Stimulated activated CD4-positive, alpha-beta T cell treated with anti-CD3 and anti-CD28 coated beads, TNF-alpha, amount 100 ng/mL, for 24 hours (primary cell): ENCODE measurements at places on chromosomes 1 and 21.

GRCh38 chr1:116767782-116768382 lies 13.7 kb downstream of the CD2 start:
- no peak for DNase-seq

GRCh38 chr1:229843627-229844238 lies 217.7 kb downstream of the URB2 start:
- DNase-seq, result no peak

- no peak for DNase-seq
Observed at GRCh38 chr1:225607355-225607754, 45.6 kb downstream of the ENAH start.

DNA sequence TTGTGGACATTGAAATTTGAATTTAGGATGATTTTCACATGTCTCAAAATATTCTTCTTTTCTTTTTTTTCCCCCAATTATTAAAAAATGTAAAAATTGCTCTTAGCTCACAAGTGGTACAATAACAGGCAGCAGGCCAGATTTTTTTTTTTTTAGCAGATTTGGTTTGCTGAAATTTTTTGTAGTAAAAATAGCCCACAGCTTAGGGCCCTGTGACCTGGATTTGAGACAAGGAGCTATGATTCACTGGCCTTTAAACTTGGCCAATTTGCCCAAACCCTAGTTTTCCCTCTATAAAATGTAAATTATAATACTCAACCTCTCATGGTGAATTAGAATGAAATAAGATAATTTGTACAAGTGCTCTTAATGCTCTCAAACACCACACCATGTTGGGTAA lies 253.8 kb downstream of the DYRK1A start:
- no peak for DNase-seq

- no peak for DNase-seq
Observed at GRCh38 chr1:161106431-161106830, 8.3 kb downstream of the KLHDC9 start.

DNA sequence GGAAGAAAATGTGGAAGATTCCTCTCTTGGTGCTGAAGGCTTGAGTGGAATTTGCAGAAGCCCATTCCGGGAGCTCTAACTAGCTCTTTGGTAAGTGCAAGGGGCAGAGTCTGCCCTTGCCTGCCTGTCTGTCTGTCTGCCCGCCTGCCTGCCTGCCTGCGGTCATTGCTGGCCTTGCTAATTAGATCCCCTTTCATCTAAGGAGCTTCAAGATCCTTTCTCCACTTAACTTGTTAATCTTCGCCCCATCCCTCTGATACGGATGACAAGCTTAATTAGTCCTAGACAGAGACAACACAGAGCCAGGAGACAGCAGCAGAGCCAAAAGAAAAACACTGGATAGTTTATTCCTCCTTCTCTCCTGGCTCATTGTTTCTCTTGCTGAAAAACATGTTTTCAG lies 80.2 kb upstream of the GADD45A start:
- no peak for DNase-seq

DNA sequence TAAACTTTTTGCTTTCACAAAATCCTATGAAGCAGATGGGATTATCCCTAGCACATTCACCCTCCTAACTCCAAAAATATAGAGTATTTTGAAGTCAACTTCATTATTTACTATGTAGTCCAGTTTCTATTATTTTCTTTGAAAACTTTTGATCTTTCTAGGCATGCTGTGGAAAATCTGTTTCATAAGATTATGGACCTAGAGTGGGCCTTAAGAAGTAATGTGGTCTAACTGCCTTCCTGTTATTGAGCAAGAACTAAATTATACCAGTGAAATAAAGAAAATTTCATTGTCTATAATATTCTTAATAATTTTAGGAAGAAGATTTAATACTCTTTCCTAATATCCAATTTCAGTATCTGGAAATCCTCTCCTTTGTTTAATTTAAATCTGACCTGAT lies 58.1 kb downstream of the PRKACB start:
- DNase-seq, result no peak

DNA sequence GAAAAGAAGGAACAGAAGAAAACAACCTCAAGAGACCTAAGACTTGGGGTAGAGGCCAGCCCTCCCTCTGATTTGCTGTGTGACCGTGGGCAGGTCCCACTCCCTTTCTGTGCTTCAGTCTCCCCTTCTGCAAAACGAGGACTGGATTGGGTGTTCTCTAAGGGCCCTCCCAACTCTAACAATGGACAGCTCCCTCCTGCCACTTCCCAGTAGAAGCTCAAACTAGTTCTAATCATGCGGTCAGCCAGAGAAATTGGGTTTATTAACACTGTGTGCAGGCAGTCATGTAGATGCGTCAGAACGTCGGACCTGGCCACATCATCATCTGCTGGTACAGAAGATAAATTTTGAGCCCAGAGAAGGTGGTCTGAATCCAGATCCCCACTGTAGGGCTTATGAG lies 1.6 kb upstream of the PADI4 start:
- no peak for DNase-seq

DNA sequence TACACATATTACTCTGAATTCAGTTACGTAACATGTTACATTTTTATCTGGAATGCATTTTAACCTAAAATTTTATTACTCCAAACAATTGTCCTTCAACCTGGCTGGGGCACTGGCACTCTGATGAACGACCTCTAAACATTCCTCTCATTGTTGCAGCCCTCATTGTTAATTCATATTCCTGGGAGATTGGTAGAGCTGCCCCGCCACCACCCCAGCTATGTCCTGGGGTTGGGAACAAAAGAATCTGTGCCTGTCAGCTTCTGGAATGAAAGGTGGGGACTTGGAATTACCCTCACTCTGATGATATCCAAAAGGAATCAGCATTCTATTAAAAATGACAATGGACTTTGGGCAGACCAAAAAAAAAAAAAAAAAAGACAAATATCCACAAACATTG lies 38.0 kb upstream of the DESI2 start:
- no peak for DNase-seq

- DNase-seq, result no peak
Observed at GRCh38 chr1:45282351-45282750, 44.3 kb upstream of the HPDL start.

DNA sequence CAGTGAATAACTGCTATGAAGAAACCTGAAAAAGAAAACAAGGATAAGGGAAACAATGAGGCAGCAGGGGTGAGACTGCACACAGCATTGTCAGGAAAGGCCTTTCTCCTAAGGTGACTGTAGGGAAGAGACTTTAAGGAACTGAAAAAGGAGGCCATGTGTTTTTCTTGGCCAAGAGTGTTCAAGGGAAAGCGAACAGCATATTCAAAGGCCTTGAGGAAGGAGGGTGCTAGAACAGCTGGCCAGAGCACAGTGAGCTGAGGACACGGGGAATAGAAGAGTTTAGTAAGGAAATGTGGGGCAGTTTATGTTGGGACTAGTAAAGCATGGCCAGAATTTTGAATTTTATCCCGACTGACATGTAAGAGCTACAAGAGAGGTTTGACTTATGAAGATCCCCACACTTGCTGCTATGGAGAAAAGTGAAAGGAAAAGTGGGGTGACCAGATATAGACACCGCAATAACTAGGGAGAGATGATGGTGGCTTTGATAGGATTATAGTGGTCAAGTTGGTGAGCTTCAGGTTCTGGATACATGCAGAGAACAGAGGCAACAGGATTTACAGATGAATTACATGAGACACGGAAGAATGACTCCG lies 1.4 kb downstream of the RWDD2B start:
- DNase-seq, result no peak

DNA sequence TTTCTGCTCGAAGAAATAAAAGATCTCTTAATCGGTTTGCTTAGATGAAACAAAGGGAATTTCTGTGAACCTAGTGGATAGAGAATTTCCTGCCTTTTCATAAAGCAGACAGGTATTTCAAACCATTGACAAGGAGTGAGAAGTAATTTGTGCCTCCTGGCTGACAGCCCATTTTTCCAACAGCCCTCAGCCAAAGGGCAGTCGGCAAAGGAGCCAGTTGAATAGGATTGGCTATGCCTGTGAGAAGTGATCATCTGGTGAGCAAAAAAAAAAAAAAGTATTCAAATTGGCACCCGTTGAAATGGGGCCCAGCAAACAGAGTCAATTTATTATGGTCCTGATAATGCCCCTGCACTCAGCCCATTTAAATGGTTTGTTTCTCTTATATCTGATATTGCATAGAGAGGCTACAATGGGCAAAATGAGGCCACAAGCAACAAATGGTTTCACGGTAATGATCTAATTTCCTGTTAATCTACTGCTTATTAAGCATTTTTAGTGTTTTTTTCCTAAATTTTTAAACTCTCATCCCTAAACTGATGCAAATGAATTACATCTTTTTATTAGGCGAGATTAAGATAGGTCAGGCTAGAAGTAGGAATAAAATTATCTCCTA lies 477.5 kb downstream of the NUF2 start:
- no peak for DNase-seq

DNA sequence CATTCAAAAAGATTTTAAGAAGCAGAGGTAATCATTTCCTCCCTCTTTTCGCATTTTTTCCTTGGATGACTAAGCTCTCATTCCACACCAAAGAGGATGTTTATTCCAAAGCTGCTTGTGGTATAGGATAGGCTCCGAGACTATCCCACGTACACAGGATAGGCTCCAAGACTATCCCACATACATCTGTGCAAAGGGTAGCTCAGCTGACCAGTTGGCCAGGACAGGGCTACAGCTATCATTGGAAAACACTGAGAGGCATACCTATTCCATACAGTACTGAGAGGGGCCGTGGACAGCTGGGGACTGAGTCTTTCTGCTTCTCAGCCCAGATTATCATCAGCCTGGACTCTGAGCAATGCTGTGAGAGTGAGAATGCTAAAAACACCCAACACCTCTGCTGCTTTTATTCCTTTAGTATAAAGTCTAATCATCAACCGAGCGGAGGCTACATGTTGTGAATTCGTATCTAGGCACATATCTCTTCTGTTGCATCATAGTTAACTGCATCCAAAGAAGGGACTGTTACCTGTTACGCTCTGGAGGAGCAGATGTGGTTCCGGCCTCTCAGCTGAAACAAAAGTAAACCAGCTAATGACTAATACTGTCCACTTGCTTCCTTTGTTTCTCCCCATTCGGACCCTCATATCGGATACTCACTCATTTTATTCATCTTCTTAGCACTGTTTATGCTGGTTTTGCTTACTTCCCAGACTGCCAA lies 141.0 kb downstream of the TNFSF18 start:
- no peak for DNase-seq

GRCh38 chr1:27478098-27478497 lies 11.9 kb downstream of the WASF2 start:
- DNase-seq, result no peak

DNA sequence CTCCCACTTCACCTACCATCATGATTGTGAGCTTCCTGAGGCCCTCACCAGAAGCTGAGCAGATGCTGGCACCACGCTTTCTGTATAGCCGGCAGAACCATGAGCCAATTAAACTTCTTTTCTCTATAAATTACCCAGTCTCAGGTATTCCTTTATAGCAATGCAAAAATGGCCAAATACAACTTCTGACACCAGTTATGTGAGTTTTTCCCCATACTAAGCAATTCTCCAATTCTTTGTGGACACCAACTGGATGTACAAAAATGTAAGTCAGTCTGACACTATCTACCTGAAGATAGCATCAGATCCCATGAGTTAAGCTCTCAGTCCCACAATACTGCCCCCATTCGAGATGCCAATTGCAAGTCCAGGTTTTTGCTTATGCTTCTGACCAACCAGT lies 65.4 kb upstream of the PPIH start:
- no peak for DNase-seq
